ENCODE measurements at places on chromosomes 16 and 17. TPM values are rescaled to one million over a fixed set of nuclear protein-coding genes. Genes with fewer than 3 reads are reported as not detected.

DNA sequence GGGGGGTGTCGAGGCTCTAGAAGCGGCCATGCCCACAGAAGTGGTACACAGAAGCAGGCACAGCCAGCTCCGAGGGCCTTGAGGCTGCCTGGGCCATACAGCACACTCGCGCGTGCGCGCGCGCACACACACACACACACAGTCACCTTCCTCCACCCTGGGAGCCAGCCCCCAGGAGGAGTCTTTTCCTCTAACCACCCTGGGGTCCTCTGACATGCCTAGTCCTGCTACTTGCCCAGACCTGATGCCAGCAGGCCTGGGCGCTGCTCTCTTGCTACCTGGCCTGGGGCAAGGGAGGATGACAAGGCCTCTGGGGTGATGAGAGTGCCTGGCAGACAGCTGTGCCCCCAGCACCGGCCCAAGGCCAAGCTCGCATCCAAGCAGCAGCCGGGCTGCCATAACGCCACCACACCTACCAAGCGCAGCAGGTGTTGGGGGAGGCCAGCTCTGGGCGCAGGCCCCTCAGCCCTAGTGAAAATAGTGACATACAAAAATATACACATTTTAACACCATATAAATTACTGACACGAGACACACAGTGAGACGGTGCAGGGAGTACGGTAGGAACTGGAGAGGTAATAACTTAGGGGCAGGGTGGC, 41.1 kb downstream of the TSC2 start:
- H3K27ac ChIP-seq, result no peak overlapping the region
- H3K4me3 ChIP-seq, result no peak overlapping the region
- DNase-seq, result no peak
- H3K36me3 ChIP-seq, result peaks cover 85% of the 10 kb centered on the region
- no peaks in the 10 kb centered on the region for H3K27me3 ChIP-seq
- no peaks in the 10 kb centered on the region for H3K4me1 ChIP-seq

- DNase-seq, result no peak
- H3K4me3 ChIP-seq, result no peak overlapping the region
- no peaks in the 10 kb centered on the region for H3K36me3 ChIP-seq
- no peak overlapping the region for H3K27ac ChIP-seq
- no peaks in the 10 kb centered on the region for H3K4me1 ChIP-seq
Observed at GRCh38 chr17:19671433-19671832, 22.9 kb downstream of the ALDH3A2 start.

- no peak for DNase-seq
- H3K4me3 ChIP-seq, result no peak overlapping the region
- no peak overlapping the region for H3K27ac ChIP-seq
- peaks cover 6% of the 10 kb centered on the region for H3K36me3 ChIP-seq
- no peaks in the 10 kb centered on the region for H3K27me3 ChIP-seq
- H3K4me1 ChIP-seq, result peaks cover 2% of the 10 kb centered on the region
Observed at GRCh38 chr16:4800290-4801041, 2.0 kb downstream of the ROGDI start.

DNA sequence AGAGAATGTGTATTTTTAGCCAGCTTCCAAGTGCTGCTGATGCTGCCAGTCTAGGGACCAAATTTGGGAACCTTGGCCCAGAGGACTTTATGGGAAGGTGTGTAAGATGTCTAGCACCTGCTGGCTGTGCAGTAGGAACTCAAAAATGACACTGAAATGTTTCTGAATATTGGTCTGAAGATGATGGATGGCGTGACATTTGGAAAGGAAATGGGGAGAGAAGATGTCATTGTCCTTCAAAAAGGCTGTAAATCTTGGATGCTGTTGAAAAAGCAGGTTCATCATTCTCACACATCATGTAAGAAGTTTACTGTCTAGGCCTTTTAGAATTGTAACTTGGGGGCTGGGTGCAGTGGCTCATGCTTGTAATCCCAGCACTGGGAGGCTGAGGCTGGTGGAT, 6.7 kb downstream of the EPN2 start:
- no peak overlapping the region for H3K4me3 ChIP-seq
- H3K36me3 ChIP-seq, result peaks cover 2% of the 10 kb centered on the region
- H3K27ac ChIP-seq, result no peak overlapping the region
- no peaks in the 10 kb centered on the region for H3K27me3 ChIP-seq
- no peak for DNase-seq
- peaks cover 10% of the 10 kb centered on the region for H3K4me1 ChIP-seq

GRCh38 chr17:31857920-31858641, 963 bp downstream of the COPRS start:
- H3K4me1 ChIP-seq, result peaks cover 11% of the 10 kb centered on the region
- no peaks in the 10 kb centered on the region for H3K27me3 ChIP-seq
- H3K4me3 ChIP-seq, result peak overlapping the region; percentile 84
- DNase-seq, result no peak

Gene KRTAP4-6
- not detected for polyA plus RNA-seq

Gene SEZ6L2
- 1.2 TPM for polyA plus RNA-seq

Gene PRAC2
- not detected for polyA plus RNA-seq

Gene KRT10
- 26.9 TPM for polyA plus RNA-seq

Gene HSF5
- not detected for polyA plus RNA-seq

Data from fibroblast of lung (primary cell).